ENCODE measurements at places on chromosomes 4 and X.

DNA sequence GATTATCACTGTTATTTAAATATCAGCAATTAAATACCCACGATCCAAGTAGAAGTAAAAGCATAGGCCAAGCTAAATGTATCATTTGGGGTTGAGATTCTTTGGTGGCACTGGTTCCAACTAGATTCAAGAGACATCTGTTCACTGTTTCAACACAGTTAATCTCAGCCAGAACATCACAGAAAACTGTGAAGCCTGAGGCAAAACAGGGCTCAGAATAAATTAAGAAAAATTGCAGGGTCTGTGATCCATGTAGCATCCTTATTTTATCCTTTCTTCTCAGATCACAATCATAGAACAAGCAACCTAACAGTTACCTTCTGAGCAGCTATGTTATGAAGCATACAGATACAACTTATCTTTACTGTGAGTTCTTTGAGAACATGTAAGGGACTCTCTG, 23.7 kb downstream of the YTHDC1 start:
- DNase-seq = no peak

DNA sequence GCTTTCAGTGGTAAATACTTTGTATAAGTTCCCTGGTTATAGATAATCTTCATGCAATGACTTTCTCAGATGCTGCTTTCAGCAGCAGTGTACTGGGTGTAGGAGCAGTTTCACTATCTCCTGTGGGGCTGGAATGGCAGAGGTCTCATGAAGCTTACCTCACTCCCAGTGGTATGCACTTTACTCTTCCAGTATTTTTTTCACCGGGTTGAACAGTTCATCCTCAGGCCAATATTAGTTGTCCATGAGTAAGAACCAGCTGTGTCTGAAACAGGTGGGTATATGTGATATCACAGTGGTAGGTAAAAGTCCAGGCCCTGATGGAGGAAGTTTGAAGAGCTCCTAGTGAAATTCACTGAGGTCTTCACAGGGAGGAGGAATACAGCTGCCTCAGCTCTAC, 351.5 kb upstream of the EMCN start:
- DNase-seq = no peak

DNA sequence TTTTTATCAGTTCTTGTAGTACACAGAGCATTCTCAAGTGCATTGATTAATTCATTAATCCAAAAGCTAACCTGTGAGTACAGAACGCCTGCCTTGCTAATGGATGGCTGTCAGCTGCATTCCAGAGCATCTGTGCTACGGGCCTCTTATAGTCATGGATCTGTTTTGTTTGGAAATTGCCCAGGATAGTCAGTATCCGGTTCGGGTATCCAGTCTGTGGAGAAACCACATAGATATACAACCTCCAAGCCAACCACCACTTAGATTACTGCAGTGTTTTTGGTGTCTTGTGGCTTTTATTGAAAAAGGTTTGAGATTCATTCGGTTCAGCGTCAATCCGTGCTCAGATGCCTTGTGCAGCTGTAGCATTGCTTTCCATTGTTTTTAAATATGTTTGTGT, 4.0 kb downstream of the LAP3 start:
- DNase-seq = no peak

DNA sequence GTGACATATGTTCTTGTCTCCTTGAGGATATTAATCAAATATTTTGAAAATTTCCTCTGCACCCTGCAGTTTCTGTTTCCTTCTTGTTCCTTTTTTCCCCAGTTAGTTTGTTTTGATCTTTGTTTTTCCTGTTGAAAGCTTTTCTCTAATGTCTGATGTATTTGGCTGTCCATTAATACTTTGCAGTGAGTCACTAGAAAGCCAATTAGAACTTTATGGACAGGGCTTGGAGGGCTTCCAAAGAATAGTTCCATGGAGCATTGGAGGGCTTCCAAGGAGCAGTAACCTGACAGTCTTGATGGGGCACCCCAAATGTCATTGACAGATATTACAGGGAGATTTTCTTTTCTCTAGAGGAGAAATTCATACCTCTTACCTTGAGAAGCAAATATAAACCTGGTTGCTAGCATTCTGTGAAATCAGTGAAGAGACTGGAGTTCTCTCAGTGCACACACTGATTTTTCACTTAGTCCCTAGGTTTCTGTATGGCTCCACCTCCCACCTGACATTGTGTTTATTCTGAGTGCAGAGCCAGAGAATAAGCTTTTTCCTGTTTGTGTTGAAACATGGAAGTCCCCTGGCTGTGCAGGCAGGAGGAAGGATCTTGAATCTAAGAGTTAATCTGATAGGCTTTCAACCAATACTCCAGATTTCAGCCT, 26.5 kb downstream of the SPARCL1 start:
- DNase-seq = no peak

DNA sequence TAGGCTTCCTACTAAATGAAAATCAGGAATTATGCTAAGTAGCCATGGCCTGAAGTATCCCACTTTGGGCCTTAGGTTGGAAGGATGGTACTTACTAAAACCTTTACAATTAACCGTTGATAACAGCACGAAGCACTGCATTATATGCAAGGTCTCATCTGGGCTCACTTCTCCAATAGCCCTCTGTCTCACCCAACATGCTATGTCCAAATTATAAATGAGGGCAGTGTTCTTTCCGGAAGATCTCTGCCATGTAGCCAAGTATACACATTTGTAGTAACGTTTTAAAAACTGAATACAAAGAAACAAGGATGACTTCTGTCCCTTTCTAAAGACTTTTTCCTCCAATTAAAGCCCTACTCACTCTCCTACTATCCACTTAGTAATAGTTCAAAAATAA, 51.6 kb downstream of the SCFD2 start:
- no peak for DNase-seq

GRCh38 chr4:140423106-140423505, 4.3 kb downstream of the CLGN start:
- no peak for DNase-seq

DNA sequence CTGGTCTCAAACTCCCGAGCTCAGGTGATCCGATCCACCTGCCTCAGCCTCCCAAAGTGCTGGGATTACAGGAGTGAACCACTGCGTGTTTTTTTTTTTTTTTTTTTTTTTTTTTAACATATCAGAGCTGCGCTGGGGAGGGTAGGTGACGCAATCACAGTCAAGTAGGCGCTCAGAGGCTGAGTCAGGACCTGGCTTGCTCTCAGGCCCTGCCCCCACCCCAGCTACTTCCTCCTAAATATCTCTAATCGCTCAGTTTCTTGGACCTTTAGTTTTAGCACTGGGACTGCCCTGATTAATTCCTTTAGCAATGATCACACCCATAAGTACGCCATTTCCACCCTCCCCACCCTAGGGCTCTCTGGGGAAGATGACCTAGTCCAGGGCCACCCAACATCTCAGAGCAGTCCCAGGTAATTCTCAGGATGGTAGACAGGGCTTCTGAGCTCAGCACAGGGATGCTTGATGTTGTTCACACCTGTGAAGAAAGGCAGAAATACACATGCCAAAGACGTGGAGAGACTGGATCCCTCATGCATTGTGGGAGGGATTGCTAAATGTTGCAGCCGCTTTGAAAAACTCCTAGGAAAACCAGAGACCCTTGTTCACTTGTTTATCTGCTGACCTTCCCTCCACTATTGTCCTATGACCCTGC, 50.2 kb downstream of the DDX3X start:
- no peak for DNase-seq

- DNase-seq = no peak
These were observed 34.5 kb downstream of the STBD1 start for GRCh38 chr4:76341063-76341462.

- DNase-seq = no peak
These were observed 37.4 kb upstream of the GRPEL1 start for GRCh38 chr4:7105276-7105675.

DNA sequence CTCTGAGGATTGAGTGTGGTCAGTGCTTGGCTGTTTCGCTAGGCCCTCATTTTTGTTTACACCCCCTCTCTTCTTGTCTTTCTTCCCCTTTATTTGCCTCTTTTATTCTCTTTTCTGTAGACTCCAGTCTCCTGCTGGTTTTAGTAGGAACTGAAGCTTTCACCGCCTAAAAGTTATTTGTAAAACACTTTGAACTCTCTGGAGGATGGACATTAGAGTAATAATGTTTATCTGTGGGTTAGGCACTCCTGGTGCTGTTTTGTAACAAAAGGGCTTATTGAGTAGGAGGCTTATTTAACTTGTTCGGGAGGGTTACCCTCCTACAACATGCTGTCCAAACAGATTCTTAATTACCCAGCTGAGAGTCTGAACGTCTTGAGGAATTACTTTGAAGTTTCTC, 1.6 kb upstream of the ARHGAP10 start:
- no peak for DNase-seq

DNA sequence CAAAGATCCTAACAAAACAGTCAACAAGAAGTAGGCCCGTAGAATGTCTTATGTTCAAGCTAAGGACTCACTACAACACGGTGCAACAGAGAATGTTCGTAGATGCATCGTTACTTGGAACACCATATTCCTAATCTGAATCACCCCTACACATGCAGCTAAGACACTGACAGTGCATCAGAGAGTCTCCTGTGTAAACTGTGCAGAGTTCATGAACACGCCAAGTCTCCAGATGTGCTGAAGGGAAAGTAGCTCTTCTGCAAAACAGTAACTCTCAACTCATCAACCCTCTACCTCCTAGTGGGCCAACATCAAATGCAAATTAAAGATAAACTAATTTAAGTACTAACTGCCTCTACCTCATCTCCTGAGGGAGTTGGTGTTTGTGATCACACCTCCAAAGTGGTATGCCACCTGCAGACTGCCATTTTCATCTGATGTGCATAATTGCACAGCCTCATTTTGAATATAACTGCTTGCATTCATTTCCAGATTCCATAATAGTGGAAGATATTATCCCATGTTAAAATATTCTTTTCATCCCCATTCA, 73.5 kb downstream of the MOSPD2 start:
- no peak for DNase-seq

- DNase-seq = no peak
These were observed 121.4 kb downstream of the NHS start for GRCh38 chrX:17496407-17496806.

DNA sequence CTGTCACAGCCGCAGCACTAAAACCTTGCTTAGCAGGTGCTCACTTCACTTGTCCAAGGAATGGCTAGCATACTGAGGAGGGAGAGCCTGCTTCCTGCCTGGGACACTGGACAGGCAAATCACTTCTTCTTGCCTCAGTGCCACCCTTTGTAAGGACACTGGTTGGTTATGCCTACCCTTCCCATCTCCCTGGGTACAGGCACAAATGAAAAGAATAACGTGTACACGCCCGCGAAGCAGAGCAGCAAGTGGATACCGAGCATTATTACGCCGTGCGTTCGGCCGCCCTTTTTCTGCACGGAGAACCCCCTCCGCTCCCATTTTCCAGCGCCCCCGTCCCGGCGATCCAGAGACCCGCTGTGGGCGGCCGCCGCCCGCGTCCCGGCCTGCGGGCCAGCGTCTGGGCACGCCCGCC, 338 bp upstream of the KLHL2 start:
- no peak for DNase-seq

- no peak for DNase-seq
These were observed 14.2 kb upstream of the BBS12 start for GRCh38 chr4:122718281-122718680.

- no peak for DNase-seq
These were observed 239.0 kb upstream of the GLRA2 start for GRCh38 chrX:14290335-14290734.

DNA sequence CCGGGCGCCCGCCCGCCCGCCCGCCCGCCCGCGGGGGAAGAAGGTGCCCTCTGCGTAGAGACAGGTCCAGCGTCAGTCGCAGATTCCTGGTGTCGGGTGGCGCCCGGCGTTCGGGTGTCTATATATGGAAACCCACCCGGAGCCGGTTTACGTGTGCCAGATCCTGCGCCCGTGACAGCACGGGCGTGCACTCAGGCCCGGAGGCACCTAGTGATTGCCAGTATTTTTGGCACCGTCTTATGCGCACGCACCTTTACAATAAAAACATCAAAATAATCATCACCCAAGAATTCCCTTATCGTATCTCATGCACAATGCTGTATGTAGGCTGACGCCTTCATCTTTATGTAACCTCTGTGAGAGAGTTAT, 519 bp downstream of the SLC25A4 start:
- DNase-seq = no peak

GRCh38 chr4:118284169-118284568, 68.6 kb downstream of the PRSS12 start:
- DNase-seq = no peak

- DNase-seq = no peak
These were observed 99.9 kb upstream of the KLHL13 start for GRCh38 chrX:118216509-118216908.

GRCh38 chrX:103789004-103789403, 12.4 kb downstream of the PLP1 start:
- DNase-seq = no peak

DNA sequence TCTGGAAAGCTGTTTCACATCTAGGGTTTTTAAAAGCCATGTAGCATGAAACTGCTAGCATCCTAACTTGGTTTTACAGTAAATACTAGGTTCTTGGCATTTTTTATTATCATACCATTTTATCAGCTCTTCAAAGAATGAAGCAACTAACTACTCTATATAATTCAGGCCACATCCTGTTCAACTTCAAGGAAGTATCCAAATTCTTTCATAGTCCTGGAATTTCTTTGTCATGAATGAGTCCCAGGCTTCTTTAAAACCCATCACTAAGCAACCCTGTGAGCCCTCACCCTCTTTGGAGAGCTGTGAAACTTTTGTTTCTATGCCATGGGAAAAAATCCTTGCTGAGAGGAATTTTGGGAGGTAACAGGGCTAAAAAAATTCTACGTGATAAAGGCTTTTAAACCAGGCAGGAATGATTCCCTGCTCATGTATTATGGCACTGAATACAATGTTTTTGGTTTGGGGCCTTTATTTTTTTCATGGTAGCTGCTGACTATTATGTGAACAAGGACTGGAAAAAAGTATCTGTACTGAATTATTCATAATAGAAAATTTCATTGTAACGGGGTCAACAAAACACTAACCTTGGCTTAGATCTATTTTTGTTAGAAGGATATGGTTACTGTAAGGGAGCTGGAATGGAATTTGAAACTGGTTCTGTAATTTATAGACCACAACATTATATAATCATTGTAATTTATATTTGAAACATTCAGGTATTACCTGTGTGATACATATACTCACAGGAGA, 164.9 kb downstream of the DCTD start:
- no peak for DNase-seq

- DNase-seq = no peak
These were observed 216.7 kb downstream of the HS6ST2 start for GRCh38 chrX:132741689-132742088.
